ENCODE measurements at places on chromosomes 7 and 10.

- no peak for DNase-seq
Observed at GRCh38 chr7:133434246-133434865, 181.5 kb downstream of the EXOC4 start.

DNA sequence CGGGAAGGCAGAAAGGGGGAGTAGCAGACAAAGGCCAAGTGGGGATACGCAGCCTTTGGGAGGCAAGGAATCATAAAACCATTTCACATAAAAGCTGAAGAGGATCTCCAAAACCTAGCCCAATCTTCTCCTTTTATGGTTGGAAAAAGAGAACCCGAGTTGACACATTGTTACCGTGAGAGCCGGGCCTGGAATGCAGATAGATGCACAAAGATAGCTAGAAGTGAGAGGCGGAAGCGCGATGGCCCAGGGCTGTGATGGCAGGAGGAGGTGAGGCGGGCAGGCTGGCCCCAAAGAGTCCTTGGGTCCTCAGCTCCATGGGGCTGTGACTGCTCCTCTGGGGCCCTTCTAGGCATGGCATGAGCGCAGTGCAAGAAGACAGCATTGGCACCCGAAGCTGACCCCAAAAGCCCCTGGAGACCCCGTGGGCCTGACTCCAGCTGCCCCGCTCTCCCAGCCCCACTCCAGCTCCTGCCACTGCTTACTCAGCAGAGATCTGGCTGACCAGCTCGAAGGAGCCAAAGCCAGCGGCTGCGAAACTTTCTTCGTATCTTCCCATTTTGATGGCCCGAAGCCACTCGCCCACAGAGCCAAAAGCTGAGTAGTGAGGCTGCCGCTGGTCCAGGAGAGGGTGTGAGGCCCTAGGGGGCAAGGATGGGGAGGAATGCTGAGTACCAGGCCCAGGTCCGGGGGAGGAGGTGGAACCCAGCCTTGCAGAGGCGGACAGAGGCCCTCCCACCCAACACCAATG, 22.5 kb downstream of the EPHB4 start:
- DNase-seq = no peak

DNA sequence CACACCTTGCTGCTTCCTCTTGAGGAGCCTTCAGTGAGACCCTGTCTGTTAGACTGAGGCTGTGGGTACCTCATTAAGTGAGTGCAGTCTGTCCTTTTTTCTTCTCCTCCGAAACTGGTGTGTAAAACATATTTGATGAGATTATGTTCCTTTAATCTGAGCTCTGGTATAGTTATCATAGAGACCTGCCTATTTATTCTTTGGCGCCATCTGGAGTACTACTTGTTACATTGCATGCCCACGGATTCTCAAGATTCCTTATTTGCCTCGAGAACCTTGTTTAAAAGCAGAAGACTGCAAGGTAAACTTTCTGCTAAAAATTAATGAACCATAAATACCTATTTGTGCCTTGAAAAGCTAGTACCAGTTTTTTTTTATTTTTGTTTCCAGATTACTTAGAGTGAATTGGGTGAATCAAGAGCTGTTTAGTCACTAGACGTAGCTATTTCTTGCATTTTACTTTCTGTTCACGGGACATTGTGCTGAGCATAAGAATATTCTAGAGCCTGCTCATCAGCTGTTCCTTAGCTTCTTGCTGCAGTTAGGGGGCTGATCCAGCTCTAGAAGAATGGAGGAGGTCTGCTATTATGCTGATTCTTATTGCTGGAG, 16.9 kb upstream of the STMP1 start:
- DNase-seq = no peak

DNA sequence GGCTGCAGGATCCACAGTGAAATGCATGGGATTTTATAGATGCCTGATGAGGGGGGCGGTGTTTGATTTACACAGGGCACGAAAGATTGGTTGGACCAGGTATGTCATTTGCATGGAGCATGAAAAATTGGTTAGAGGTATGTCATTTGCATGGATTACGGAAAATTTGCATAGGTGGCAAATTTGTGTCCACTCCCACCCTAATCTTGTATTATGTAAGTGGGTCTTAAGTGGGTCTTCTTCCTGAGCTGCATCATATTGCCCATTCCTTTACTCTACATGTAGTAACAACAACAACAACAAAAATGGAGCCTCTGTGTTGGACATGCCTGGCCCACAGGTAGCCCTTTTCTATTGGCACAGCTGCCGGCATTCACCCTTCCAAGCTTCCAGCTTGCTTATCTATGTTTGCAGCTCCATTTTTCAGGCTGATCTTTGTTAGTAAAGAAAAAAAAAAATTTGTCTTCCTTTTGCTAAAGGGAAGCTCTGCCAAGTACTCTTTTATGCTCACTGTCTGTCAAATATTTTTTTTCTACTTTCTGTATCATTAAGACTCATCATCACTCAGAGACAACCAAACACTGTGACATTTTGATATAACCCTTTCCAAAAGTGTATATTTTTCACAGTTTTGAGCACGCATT, 10.3 kb upstream of the ZNF273 start:
- no peak for DNase-seq

- DNase-seq = no peak
Observed at GRCh38 chr10:72257051-72257892, 16.5 kb upstream of the DDIT4 start.

DNA sequence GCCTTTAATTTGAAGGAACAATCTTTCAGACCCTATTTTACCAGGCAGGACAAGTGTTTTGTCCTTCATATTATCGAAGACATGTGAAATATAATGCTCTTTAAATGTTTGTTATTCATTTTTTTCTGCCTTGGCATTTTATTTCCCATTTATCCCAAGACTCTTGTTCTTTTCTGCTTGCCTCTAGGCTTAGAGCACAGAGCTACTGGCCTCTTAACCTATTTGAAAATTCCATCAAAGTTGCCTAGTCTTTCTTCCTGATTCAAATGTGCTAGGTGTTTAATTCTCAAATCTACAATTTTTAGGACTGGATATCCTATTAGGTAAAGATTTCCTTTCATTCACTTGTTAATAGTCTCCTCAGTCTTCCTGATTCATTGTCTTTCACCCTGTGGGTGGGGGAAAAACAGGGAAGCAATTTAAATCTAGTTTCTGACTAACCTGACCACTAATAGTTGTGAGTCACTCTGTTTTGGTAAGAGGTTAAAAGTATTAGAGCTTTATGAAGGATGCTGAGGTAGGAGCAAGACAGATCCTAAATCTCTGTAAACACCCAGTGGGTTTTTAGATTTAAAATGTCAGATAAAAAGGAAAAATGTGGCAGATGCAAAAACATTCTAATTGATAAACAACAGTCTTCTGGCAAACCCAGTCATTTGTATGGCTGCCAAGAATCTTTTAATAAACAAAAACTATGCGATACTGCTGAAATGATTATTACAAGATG, 1.5 kb downstream of the LIPK start:
- no peak for DNase-seq

- DNase-seq = no peak
Observed at GRCh38 chr10:36324831-36325230, 682.7 kb upstream of the FZD8 start.

DNA sequence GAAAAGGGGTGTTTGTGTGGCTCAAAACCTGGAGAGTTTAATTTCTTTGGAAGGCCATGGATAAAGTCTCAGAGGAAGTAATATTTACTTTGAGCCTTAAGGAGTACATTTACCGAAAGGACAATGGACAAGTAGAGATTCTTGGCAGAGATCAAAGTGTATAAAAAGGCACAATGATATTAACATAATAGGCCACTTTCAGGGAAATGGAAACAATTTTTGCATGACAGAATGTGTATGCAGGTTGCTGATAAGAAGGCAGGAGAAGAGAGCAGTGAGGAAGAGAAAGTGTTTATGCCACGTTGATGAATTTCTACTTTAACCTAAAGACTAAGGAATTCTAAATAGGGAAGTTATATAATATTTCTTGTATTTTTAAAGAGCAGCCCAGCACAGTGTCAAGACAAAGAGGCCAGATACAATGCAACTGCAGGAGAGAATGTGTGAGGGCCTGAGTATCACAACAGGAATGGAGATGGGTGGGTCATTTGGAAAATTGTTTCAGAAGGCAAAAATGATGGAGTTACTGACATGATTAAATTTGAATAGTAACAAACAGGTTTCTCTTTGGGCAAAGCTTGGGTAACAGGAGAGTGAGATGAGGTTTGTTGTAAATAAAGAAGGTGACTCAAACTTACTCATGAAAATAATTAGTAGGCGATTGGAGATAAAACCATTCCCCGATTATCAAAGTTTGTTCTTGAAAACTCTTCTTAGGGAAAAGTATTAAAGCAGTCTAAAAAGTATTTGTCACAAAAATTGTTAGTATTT, 84.1 kb downstream of the THSD7A start:
- no peak for DNase-seq

- DNase-seq = no peak
Observed at GRCh38 chr10:69240455-69240854, 20.3 kb downstream of the HKDC1 start.

- DNase-seq = no peak
Observed at GRCh38 chr7:75943864-75944263, 28.9 kb downstream of the POR start.

DNA sequence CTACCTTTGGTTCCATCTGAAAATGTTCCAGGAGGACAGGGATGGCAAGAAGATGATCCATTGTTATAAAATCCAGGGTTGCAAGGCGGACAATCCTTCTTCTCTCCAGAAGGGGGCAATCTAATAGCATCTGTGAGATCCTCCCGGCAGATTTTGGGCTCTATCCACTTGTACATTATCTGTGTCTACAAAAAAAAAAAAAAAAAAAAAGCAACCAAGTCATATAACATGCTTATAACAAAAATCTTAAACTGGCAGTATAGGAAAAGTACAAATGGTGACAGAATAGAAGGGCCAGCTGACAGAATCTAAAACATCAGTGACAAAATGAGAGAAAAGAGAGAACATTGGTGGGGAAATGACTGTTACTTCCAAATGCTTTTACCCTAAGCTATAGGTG, 132.7 kb downstream of the ELAPOR2 start:
- no peak for DNase-seq

- DNase-seq = no peak
Observed at GRCh38 chr10:79446758-79447084, 1.3 kb upstream of the ZCCHC24 start.

DNA sequence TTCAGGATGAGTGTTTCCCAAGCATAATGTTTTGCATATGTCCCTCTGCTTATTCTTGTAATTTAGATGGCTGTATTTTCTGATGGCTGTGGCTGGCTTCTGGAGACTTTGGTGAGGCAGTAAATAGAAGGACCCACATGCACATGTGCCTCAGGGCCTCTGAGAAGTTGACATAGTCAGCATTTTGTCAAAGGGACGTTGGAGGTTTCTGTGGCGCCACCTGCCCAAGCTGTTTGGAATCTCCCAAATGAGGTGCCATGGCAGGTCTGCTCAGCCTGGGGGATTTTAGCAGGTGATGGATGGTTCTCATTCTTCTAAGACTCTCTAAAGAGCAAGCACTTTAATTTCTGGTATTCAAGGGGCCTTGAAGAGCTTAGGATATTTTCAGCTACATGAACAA, 29.8 kb downstream of the C10orf120 start:
- DNase-seq = no peak

DNA sequence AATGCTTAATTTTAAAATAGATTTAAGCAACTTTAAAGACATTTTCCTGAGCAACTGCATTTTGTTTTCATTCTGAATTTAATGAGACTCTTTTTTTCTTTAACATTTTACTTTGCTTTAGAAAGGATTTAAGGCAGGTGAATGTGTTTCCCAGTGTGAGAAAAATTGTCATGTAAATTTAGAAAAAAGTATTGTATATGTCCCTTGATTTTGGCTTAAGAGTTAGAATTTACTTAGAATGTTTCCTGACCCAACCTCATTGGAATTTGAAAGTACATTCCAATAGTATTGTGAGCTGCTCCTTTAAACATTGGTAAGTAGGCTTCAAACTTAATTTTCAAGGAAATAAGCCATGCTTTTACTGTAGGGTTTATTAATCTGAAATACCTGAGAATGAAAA, 110.2 kb downstream of the PTEN start:
- no peak for DNase-seq

- DNase-seq = no peak
Observed at GRCh38 chr7:111568419-111568818, 6.1 kb upstream of the IMMP2L start.

GRCh38 chr7:97868788-97869187, 3.4 kb downstream of the ASNS start:
- no peak for DNase-seq

DNA sequence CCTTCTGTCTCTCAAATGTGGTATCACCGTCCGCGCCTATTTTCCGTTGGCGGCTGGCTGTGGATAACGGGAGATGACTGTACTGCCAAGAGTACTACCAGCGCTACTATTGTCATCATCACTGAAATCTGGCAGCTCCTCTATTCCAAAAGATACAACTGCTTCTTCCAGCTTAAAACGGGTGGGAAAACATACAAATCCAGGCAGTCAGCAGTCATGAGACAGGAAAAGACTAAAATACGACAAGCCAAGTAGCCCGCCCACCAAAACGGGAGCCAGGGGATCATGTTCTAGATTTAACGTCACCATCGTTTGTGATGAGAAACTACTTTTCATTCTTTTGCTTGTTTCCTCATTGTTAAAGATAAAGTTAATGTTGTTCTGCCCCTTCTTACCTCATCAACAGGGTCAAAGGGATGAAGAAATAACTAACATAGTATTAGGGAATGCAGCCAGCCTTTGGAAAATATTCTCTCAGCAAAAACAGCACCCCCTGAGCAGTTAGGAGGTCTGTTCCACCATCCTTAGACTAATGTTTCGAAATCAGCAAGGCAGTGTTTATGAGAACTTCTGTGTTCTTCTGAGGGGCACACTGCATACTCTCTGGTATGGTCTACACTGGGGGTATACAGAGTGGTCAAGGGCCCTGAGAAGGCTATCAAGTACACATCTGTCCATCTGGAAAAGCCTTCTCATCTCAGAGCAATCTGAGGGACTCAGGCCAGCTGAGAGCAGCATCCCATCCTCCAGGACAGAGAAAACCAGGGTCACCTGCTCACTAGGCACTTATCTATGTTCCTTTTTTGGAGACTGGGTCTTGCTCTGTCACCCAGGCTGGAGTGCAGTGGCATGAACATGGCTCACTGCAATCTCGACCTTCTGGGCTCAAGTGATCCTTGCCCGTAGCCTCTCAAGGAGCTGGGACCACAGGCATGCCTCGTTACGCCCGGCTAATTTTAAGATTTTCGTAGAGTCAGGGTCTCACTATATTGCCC, 47.5 kb downstream of the GNA12 start:
- no peak for DNase-seq
